ENCODE measurements at places on chromosomes 11 and 22. TPM values are rescaled to one million over a fixed set of nuclear protein-coding genes. Genes with fewer than 3 reads are reported as not detected.

Gene DNAJB13
- not detected for total RNA-seq

GRCh38 chr11:5857590-5857989, at the start of gene OR52E8:
Gene OR52E8 (minus strand): TSS chr11:5857690. CDS start chr11:5857690, 0 bp downstream.
- no peak for DNase-seq

- DNase-seq: peak; percentile 66
These were observed 94.7 kb upstream of the RASSF10 start for GRCh38 chr11:12914400-12914912.

- DNase-seq: no peak
These were observed 10.6 kb upstream of the IFTAP start for GRCh38 chr11:36583667-36584066.

DNA sequence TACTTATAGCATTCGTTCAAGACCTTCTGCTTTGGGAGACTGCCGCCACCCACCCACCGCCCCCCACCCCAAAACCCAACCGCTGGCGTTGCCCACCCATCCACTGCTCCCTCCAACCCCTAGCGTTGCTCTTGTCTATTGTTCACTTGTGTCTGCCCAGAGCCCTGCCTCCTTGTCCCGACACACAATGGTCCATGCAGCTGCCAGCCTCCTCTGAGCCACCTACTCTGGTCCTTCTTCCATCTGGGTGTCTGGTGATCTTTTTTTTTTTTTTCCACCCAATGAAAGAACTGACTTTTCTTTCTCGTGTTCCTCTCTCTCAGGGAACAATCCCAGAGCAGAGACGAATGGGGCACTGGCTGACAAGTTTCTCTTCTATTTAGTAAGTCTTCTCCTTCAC, 256.0 kb upstream of the SESN3 start:
- no peak for DNase-seq

DNA sequence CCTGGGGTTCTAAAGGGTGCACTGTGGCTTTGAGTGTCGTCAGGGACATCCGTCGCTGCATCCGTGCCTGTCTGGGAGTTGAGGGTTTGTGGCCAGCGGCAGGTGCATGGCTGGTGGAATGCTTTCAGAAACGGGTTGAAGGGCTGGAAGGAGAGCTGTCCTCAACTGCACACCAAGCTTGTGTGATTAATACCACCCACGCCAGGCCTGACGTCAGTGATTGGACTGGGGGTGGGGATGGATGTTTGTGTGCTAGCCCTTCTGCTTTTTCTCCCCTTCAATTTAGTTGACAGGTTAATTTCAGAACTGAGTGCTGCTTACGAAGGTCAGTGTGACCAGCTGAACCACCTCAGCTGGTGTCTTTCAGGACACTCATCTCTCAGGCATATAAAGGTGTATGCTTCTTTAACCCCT, 3.2 kb upstream of the GAB2 start:
- peak; percentile 77 for DNase-seq

Gene SPTY2D1
- total RNA-seq: 10.8 TPM

GRCh38 chr22:19962246-19962908, 20.8 kb upstream of the TXNRD2 start:
- DNase-seq: peak; percentile 80

- DNase-seq: no peak
These were observed 33.9 kb upstream of the MN1 start for GRCh38 chr22:27835446-27835845.

DNA sequence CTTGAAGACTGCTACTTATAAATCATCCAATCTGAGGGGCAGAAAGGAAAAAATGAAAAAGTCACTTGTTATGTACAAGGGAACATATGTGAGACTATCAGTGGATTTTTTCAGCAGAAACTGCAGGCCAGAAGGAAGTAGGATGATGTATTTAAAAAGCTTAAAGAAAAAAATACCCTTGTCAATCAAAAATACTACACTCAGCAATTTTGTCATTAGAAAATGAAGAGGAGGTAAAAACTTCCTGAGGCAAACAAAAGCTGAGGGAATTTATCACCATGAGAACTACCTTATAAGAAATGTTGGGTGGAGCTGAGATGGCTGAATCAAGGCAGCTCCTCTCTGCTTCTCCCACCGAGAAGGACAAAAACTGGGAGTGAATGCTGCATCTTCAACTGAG, 21.1 kb downstream of the MRGPRX2 start:
- no peak for DNase-seq

- peak; percentile 50 for DNase-seq
These were observed 321.6 kb downstream of the AASDHPPT start for GRCh38 chr11:106399076-106399511.

DNA sequence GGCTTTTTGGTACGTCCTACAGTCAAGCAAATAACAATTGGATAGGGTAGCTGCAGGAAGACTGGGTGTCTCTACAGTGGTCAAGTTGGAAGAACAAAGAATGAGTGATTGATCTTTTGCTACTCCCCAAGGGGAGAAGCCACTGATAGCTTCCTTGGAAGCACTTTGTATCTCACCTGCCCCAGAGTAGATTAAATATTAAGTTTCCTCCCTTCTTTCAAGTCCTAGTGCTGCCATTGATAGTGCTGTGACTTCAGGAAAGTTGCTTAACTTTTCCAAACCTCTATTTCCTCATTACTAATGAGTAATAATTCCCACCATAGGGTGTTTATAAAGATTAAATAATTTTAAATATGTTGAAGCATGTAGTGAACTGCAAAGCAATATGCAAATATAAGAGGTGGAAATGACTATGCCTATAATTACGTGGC, 35.6 kb upstream of the EHF start:
- DNase-seq: no peak

DNA sequence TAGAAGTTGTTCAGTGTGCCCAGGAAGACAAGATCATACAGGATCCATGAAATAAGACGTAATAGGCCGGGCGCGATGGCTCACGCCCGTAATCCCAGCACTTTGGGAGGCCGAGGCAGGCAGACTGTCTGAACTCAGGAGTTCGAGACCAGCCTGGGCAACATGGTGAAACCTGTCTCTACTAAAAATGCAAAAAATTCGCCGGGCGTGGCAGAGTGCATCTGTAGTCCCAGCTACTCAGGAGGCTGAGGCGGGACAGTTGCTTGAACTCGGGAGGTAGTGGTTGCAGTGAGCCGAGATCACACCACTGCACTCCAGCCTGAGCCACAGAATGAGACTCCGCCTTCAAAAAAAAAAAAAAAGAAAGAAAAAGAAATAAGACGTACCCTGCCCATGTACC, 56.7 kb downstream of the APOL3 start:
- no peak for DNase-seq

DNA sequence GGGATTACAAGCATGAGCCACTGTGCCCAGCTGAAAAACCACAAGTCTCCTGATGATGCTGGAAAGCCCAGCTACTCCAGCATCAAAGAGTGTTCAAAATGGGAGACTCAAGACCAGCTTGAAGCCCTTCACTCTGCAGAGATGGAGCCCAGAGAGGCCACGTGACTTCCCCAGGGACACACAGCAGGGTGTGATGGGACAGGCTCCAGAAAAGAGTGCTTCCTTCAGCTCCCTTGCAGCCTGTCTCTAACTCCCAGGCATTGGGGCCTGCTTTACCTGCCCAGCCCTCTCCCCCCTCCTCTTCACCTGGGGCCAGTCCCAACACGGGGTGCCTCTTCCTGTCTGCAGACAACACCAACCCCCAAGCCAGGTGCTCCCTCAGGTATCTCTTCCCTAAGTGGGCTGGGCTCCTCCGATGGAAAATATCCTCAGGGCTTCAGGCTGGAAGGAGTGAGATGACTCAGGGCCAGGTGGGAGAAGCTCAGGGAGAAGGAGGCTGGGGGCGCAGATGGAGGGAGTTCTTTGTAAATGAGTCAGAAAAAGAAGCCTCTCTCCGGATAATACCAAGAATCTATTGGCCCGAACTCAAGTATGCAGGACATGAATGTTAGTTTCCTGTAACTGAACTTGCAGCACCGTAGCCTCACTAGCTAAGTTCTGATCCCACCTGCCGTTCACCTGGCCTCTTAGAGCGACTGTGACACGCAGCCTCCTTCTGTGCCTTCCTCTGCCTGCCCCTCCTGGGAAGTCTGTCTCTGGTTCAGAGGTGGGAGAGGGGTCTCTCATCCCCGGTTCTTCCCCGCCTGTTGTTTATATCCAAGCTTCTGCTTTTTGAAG, 326.6 kb downstream of the MN1 start:
- no peak for DNase-seq

Gene ANO9
- not detected for total RNA-seq

- DNase-seq: no peak
These were observed 35.5 kb downstream of the FZD4 start for GRCh38 chr11:86919557-86920210.

GRCh38 chr11:96227244-96227643, 115.8 kb downstream of the MAML2 start:
- DNase-seq: no peak

DNA sequence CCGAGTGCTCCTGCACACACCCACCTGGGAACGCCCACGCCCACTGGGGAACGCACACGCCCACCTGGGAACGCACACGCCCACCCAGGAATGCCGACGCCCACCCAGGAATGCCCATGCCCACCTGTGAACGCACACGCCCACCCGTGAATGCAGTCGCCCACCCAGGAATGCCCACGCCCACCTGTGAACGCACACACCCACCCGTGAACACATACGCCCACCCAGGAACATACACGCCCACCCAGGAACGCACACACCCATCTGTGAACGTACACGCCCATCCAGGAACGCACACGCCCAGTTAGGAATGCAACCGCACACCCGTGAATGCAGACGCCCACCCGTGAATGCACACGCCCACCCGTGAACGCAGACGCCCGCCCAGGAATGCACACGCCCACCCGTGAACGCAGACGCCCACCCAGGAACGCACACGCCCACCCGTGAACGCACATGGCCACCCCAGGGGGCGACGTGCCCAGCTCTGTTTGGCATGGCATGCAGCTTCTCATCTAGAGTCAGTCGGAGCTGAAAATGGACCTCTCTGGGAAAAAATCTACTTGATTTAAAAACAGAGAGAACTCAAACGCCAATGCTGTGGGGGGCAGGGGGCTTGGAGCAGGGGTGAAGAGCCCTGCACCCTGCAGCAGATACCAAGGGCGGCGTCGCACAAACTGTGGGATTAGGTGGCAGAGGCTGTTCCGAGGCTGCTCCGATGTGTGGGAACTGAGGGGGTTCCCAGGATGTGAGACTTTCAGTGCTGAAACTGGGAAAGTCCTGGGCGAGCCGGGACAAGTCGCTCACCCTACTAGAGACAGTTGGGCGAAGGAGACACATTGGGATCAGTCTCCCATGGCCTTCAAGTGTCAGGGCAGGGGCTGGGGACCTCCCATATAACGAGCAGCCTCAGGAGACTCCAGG, 83.3 kb downstream of the MYEOV start:
- DNase-seq: peak; percentile 22

GRCh38 chr11:70054004-70054403, 24.1 kb upstream of the ANO1 start:
- DNase-seq: no peak

DNA sequence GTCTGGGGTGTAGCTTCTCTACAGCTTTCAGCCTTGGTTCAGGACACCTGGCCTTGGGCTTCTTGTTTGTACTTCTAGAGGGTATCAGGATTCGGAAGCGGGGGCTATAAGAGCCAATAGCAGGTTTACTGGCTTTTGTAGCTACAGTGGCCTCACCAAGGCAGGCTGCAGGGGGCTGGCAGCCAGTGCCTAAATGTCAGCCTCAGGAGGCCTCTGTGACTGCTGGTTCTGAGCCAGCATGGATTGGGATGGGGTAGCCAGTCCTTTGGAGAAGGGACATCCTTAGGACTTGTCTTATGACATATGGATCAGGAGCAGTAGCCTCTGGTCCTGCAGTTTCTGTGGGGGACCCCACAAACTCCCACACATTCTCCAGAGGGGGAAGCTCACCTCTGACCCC, 29.9 kb downstream of the EIF3F start:
- no peak for DNase-seq

DNA sequence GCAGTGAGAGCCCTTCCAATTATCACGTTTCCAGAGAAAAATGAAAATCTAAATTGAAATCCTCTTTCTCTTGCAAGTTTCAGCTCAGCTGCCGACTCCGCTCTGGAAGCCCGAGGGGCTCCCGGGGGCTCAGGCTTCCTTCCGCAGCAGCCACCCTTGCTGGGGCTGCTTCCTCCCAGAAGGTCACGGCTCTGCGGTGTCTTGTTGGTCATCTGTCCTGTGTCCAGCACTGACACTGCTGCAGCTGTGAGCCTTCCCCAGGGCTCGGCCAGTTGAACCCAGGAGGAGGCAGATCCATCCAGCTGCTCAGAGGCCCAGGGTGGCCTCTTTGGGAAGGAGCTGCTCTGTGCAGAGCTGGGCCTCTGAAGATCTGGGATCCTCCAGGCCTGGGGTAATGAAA, 1337.2 kb downstream of the TBC1D22A start:
- no peak for DNase-seq

Gene SPI1
- 8.5 TPM for total RNA-seq

Gene PANX3
- total RNA-seq: not detected

Gene CD248
- total RNA-seq: 6.5 TPM

- DNase-seq: no peak
These were observed 61.1 kb downstream of the DEPDC5 start for GRCh38 chr22:31814942-31815341.

DNA sequence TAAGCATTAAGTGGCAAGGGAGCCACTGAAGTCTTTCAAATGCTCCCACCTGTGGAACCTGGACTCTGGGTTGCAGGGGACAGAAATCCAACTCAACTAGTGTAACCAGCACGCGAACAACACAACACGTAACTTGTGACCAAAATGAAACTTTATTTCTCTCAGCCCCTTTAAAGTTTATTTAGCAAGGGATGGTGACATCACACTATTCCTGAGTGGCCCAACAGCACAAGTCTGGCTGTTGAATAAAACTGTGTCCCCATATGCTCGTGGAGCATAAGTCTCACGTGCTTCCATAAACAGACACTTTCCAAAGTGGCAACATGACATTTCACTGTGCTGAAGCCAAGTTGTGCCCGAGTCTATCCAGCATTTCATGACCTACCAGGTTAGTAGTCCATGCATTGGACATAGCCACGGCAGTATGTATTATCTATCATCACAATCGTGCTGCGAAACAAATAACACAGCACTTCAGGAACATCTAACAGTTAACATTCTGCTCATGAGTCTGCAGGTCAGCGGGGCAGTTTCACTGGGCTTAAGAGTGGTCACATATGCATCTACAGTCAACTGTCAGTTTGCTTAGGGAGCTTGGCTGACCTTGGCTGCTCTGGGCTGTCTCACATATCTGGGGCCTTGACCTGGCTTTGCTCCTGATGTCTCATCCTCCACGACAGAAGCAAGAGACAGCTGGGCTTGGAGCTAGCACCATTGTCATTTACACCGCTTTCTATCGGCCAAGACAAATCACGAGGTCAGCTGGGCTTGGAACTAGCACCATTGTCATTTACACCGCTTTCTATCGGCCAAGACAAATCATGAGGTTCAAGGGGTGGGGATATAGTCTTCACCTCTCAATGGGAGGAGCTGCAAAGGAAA, 35.0 kb upstream of the LMO2 start:
- DNase-seq: no peak
